Adrenal gland (tissue), 19 donors: ENCODE measurements at places on chromosomes 2 and 18. TPM values are rescaled to one million over a fixed set of nuclear protein-coding genes. Genes with fewer than 3 reads are reported as not detected.

ARHGEF4 gene
- 1.3 TPM for total RNA-seq

ST6GAL2 gene
- not detected for total RNA-seq

CXCR1 gene
- not detected for total RNA-seq

SFTPB gene
- total RNA-seq: 1.4 TPM
